DND-41 (cell line): ENCODE measurements at places on chromosomes 1 and 21.

DNA sequence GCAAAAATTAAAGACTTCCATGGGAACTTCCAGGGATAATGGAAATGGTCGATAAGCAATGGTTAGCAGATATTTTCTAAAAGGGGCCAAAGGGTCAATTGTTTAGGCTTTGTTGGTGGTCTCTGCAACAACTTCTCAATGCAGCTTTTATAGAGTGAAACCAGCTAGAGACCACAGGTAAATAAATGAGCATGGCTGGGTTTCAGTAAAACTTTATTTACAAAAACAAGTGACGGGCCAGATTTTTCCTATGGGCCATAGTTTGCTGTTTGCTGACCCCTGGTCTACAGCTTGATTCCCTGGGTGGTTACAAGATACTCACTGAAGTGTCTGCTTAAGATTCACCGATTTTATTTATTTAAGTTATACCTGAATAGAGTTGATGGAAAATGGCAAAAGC, 22.6 kb upstream of the PRDM15 start:
- no peak for DNase-seq

DNA sequence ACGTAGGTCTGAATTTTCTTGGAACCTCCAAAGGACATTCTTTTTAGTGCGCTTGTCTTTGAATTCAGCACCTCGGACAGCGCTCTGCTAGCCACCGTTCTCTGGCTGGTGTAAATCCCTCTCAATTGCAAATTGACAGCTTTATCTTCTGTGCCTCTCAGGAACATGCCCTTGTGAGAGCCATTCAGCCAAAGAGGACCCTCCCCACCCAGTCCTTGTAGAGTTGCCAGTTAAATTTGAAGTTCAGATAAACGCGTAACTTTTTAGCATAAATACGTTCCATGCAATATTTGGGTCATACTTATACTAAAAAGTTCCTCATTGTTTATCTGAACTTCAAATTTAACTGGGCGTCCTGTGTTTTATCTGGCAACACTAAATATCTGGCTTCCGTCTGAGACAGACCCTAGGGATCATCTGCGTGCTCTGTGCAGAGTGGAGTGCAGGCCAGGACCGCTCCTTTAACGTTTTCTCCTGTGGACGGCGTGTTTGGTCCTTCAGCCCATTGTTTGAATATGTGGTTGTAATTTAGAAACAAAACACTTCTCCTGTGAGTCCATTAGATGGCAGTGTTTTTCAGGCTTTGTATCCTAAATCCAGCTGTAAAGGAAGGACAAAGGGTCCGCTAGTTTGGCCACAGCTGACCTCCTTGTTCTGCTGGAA, 7.0 kb downstream of the KCNAB2 start:
- DNase-seq: peak; percentile 72

DNA sequence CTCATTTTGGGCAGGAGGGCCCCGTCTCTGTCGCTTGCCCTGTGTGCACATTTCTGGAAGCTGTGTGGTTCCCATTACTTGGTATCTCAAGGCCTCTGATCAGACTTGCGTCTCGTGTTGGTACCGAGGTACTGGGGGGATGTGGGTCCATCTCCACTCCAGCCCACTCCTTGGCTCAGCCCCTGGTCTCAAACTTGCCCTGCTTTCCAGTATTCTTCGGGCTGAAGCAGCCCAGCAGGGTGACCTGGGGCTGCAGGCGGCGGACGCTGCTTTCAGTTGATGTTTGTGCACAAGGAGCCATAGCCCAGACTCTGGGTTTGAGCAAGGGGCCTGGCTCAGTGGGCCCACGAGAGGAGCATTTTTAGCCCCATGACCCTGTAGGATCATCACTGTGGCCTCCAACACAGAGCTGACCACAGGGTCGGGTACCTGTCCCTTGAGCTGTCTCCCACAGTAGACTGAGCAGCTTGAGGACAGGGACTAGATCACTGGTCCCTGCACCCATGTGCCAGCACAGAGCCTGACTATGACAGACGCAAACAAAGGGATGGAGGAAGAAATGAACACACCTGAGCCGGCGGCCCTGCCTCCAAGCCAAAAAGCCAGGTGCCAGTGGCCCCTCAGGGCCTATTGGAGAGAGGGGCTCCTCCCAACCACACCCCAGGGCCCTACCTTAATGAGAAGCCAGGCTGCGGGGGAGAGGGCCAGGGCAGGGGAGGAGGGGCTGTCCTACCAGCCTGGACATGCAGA, 46.8 kb downstream of the CHD5 start:
- DNase-seq: no peak

GRCh38 chr1:189834813-189835212, 642.9 kb downstream of the BRINP3 start:
- no peak for DNase-seq

DNA sequence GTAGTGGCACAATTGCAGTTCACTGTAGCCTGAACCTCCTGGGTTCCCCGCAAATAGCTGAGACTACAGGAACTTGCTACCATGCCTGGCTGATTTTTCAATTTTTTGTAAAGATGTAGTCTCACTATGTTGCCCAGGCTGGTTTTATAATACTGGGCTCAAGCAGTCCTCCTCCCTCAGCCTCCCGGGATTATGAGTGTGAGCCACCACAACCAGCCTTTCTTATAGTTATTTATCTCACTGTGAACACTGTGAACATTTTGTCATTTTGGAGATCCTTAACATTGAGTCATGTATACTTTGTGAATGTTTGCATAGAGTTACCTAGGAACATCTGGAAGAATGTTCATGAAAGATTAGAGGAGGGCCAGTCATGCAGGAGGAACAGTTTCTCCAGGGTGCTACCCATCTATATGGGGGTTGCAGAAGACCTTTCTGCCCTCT, 127.1 kb upstream of the CACYBP start:
- DNase-seq: no peak

DNA sequence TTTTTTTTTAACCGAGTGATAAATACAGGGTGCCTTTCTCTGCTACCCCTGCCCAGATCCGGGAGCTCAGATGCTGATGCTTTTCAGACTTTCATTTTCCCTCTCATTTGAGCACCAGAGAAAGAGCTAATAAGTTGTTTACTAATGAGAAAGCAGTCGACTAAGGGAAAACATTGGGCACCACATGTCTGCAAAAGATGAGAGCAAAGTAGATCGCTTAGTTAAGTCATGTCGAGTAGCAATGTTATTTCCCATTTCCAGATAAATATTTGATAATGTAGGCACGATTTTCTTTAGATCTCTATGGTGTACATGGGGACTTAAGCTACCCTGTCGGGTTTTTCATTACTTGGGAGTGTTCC, 1.2 kb downstream of the PKN2 start:
- DNase-seq: no peak

- peak; percentile 36 for DNase-seq
These were observed 101.4 kb downstream of the PBX1 start for GRCh38 chr1:164660412-164660772.

- peak; percentile 69 for DNase-seq
These were observed 50.6 kb upstream of the MRPS6 start for GRCh38 chr21:34022627-34023335.

GRCh38 chr1:175399795-175400194, 207.2 kb upstream of the KIAA0040 start:
- DNase-seq: no peak

DNA sequence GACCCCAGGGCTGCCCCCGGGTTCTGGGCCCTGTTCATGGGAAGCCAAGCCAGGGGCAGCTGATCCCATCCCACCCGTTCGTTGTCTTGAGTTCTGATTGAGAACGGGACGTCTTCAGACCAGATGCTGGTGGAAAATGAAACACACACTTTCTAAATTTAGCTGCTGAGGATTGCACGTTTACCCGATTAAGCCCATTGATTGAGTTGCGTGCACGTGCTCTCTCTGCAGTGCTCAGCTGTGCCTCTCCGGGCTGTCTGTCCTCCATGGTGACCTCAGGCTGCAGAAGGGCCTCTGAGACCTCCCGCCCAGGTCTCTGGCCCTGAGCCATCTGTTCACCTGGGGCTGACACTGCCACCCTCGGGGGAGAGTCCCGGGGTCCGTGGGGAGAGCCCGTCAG, 27.0 kb upstream of the PEX10 start:
- no peak for DNase-seq

GRCh38 chr1:195218428-195219212, 1389.6 kb downstream of the KCNT2 start:
- no peak for DNase-seq

GRCh38 chr1:153357853-153358690, at the start of gene S100A9:
Gene S100A9 (plus strand): TSS chr1:153357854. CDS start chr1:153358284, 430 bp downstream.
- DNase-seq: no peak

- no peak for DNase-seq
These were observed 53.9 kb downstream of the PRSS38 start for GRCh38 chr1:227869279-227869842.

- DNase-seq: no peak
These were observed 12.6 kb upstream of the SERINC2 start for GRCh38 chr1:31400393-31400792.

DNA sequence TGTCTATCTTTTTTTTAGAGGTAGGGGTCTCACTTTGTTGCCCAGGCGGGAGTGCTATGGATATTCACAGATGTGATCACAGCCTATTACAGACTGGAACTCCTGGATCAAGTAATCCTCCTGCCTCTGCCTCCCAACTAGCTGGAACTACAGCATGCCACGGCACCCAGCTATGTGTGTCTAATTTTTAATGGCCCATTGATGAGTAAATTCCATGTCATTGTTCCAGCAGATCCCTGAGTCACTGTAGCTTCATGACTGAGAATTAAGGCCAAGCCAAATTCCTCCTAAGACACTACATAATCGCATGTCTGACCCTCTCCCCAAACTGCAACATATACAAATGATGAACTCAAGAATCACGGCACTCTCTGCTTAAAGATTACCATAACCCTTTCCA, 84.2 kb upstream of the RGS2 start:
- DNase-seq: no peak

DNA sequence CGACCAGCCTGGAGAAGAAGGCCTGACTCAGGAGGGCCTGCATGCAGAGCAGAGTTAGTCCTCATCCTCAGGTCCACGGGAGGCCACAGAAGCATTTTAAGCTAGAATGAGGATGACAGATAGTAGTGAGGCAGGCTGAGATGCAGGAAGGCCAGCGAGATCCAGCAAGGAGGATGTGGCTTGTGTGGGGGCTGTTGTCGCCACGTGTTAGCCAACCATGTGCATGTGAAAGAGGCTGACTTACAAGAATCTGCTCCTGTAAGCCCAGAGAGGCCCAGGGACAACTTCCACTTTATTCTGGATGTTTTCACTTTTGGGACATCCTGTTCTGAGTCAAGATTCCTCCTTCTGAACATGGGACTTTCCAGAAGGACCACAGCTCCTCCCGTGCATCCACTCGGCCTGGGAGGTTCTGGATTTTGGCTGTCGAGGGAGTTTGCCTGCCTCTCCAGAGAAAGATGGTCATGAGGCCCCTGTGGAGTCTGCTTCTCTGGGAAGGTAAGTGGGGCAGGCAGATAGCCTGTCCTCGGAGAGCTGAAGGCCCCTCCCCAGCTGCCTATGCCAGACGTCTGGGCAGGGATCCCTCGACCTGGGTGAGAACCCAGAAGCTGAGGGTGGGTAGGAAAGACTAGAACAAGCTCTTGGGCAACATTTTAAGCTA, at the start of gene SLAMF8:
TSS of gene SLAMF8 (plus strand) at position 433 of the 661 bp plus-strand sequence. CDS start at position 459, 26 bp downstream.
- DNase-seq: peak; percentile 65

GRCh38 chr1:24294228-24294672, 24.9 kb upstream of the GRHL3 start:
- no peak for DNase-seq

DNA sequence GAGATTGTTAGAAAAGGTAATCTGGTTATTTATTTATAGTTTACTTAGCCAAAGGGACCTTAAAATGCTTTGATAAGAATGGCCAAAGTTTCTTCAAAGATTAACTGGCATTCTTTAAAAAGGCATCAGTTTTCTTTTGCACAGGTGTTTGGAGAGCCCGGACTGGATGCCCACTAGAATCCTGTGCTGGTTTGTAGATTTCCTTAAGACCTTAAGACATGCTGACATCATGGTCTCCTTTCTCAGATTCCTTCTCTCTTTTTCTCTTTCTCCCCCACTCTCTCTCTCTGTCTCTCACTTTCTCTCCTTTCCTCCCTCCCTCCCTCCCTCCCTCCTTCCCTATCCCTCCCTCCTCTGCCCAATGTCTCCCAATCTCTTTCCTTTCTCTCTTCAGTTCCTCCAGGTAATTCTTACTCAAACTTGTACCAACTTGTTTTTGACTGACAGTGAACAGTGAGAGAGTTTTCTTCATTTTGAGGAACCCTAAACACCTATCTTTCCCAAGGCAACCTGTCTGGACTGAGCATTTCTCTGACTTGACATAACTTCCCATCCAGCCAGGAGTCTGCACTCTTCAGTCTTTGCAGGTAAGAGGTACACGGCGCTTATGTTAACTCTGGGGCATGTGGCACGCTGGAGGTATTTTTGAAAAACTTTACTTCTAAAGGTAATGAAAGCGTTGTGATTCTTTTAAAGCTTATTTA, at the start of gene KCNJ15:
TSS of gene KCNJ15 (plus strand) at position 393 of the 704 bp plus-strand sequence. CDS start 42,271 bp downstream, outside the sequence.
- no peak for DNase-seq

GRCh38 chr1:934991-935750, 11.4 kb downstream of the SAMD11 start:
- DNase-seq: no peak

DNA sequence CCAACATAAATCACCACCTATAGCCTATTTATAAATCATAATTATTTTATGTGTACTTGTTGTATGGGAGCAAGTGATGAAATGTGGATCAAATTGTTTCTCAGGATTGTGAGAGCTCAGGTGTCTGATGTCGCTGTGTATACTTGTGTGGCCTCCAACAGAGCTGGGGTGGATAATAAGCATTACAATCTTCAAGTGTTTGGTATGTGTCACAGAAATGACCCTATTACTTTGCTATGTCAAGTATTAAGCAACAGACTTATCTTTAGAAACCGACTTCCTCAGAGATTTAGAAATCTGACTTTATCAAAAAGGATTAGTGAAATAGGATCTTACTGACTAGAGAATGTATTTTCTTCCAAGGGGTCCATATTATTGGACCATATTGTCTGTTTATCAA, 280.9 kb downstream of the TPR start:
- no peak for DNase-seq

GRCh38 chr21:42784276-42784675, 95.1 kb downstream of the WDR4 start:
- no peak for DNase-seq

DNA sequence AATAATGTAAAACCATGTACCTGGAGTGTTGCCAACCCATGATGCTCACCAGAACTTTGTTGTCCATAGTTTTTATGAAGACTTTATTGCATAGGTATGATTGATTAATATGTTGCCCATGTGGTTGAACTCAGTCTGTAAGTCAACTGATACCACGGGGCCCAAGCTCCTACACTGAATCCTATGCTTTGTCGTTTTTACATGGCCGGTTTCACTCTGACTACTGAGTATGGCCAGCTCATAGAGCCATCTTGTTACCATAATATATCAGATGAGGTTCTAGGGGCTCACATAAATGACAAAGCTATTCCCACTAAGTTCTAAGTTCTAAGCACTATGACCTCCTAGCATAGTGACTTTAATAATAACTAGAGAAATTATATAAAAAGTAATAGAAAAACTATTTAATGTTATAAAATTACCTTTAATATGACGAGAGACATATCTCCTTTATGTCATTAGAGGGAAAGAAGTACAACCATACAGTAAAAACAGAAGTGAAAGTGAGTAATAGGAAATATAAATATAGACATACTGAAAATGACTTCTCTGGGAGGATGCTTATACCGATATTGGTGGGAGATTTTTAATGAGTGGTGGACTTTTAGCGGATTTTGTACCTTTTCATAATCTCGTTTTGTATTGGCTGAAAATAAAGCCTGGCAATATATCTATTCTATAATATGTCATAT, 983.4 kb upstream of the PRMT6 start:
- no peak for DNase-seq
